ENCODE measurements at places on chromosomes 7 and 10.

DNA sequence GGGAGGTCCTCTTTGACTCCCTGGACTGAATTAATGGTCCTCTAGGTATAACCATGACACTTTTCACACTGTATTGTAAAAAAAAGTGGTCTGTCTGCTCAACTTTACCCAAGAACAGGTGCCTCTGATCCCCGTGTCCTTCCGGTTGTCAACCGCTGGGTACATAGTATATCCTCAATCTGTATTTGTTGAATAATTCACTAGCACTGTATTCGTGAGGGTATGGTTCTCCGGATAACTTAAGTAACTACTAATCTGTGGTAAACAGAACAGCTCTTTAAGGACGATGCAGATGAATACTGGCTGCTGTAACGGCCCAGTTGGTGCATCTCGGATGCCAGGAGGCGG is 472 bp upstream of the ADAM22 start:
- DNase-seq = no peak

GRCh38 chr10:110274072-110274627 is 30.6 kb downstream of the SMNDC1 start:
- DNase-seq = no peak

DNA sequence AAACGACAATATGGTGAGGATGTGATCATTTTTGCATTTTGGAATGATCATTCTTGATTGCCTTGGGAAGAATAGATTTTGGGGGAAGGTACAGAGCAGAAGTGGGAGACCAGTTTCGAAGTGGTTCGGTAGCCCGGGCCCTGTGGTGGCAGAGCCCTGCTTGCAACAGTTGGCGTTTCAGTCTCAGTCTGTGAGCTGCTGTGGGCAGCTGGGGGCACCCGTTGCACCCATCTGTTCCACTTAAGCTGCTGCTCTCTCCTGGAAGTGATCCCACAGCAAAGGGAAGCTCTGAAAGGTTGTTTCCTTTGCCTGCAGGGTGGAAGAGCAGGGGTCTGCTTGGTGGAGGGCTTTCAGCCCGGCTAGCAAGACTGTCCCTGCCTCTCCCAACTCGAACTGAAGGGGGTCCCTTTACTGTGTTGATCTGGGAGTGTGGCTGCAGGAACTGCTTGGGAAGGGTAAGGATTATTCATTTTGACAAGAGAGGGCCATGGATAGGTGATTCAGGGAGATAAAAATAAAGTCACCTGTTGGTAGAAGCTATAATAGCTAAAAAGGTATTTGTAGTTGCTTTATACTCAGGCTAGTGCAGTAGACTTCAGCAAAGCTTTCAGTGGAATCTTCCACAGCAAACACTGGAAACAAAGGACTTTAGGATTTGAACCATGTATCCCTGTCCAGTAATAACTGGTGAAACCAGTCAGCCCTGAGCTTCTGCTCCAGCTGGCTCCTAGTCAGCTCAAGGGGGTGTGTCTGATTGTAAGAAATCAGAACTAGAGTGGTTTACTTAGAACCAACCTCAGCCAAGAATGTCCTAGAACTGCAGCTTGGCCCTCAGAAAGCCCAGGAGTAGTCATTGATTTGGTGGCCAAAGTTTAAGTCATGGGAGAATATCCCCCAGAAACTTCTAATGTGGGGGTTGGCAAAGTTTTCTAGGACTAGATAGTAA is 53.1 kb upstream of the PDCD4 start:
- DNase-seq = no peak

DNA sequence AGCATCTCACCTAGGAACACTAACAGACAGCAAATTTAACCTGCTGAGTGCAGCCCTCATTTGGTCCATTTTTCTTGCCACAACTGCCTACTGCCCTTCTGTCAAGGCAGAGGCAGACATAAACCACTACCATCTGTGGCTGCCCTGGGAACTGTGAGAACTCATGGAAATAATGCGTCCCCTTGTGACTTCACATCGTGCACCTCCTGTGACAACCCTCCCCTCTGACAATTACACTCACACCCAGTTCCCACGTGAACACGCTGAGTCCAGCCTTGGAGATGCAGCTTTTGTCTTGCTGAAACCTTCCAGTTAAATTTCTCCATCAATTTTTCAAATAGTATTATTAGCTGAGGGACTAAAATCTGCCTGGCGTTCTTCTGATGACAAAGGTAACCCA is 193.1 kb upstream of the KLF14 start:
- DNase-seq = no peak

DNA sequence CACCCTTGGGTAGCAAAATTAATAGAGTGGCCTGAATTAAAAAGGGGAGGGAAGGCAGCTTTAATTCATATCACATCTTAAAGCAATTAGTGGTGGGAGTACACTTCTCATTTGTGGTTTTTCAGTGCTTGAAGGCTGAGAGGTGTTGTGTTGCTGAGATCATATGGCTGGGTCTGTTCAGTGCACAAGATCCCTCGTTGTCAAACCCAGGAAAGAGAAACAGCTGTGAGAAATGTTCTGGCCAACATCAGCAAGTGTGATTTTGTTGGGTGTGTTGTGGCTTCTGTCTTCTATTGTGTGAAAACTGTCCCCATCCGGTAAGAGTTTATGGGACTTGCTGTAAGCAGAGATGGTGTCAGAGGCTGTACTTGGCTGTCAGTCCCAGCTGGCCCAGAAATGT is 197.9 kb upstream of the BMPER start:
- DNase-seq = no peak

DNA sequence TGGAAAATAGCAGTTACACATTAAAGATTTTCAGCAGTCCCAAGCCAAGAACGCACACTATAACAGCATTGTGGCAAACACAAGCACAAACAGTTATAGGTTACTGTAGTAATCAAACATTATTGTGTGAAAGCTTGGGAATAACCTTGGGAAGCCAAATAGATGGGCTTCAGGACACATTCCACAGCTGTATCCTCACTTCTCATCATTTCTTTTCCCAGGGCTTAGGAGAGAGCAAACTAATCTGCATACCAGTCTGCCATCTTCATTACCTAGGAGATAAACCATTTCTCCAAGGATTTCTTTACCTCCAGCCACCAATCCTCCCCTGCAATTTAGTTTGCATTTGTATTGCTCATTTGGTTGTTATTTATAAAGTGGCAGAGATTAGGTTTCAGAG is 352.4 kb downstream of the SH2D4B start:
- no peak for DNase-seq

DNA sequence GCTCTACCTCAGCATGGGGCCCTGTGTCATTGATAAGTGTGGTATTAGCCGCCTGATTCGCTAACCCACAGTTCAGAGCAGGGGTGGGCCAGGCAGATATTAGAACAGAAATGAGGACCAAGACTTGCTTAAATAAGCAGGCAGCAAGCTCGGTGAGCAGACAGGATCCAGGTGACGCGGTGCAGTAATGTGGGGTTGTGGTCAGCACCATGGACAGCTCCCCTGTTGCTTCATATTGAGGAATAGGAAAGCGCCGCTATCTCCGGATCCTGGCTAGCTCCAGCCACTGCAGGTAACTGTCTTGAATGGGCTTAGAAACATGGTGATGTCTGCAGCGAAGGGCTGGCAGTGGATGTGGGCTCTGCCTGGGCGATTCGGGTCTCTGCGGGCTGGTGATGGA is 51.3 kb upstream of the GPR26 start:
- peak; percentile 27 for DNase-seq

GRCh38 chr7:126529833-126530232 is 722.9 kb downstream of the GRM8 start:
- DNase-seq = no peak

- no peak for DNase-seq
Measured at GRCh38 chr10:22534849-22535604, 179.4 kb downstream of the PIP4K2A start.

DNA sequence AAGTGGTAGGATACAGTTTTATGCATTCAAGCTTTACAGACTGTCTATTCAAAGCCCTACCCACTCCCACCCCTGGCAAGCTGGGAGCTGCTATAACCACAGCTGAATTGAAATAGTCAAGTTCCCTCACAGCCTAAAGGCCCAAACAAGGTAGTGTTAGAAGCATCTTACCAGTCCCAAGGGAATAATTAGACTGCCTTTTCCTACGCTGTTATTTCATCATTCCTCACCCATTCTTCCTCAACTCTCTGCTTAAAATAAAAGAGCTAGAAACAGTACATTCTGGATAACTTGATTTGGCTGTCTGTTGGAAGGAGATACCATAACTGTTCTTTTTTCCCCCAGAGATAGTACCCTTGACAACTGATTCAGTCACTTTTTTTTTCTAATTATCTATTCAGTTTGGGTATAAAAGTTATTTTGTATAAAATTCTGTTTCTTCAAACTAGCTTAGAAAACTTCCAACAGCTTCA is 54.0 kb downstream of the RAPGEF5 start:
- DNase-seq = no peak

DNA sequence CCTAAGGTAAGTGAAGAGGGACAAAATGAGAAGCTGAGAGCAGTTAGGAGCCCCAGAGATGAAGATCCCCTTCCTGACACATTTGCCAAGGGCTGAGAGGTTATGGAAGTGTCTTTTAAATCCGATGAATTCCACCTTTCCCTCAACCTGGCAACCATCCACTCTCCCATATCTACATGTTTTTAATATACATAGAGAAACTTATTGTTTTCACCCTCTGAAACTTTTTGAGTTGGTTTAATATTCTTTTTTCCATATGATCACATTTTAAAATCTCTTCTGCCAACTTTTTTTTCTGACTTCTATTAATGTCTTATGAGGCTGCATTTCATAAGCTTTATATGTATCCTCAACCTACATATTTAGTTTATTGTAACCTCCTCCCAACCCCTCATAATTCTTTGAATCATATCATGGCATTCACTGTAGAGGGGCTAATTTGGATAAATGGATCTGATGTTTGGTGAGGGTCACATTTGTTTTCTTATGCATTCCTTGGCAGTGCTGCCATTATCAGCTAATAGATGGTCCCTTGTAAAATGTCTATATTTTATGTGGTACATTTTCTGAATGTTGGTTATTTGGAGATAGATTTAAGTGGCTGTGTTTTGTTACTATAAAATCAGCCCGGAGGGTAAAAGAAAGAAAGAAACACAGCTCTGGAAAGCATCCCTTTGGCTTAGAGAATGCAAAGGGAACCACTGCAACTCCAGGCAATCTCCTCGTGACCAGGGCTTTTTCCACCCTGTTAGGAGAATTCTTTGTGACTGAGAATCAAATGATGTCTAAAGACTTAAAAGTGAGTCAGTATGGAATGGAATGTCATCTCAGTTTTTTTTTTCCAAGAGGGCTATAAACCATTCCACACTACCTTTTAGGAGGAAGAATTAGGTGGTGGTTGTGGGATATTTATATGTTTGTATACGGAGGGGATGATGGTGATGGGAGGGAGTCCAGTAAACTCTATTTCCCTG is 334.4 kb downstream of the SUGCT start:
- DNase-seq = no peak

DNA sequence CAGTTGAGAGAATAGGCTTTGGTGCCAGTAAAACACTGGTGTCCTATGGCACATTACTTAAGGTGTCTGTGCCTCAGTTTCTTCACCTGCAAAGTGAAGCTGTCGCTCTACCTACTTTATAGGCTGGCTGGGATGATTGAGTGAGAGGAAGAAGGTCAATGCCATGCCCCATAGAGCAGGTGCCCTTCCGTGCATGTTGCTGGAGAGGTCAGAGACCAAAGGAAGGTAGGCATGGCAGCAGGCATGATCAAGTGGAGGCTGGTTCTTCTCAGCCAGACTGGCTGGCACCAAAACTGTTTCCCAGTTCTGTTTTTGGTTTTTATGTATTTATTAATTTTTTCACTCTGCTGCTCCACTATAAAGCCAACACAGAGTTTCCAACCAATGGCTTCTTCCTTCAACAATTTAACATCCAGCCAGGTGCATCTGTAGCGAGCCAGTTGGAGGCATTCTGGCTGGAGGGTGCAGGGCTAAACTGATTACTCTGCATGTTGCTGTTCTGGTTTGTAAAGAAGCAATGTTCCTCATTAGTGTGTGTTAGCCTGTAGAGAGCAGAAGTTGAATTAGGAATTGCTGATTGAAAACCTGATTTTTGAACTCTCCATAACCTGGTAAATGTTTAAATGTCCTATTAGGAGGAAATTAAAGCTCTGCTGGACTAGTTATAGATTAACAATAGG is 144.3 kb upstream of the TNS3 start:
- DNase-seq = no peak

GRCh38 chr7:87091487-87092066 is 32.1 kb upstream of the ELAPOR2 start:
- no peak for DNase-seq

DNA sequence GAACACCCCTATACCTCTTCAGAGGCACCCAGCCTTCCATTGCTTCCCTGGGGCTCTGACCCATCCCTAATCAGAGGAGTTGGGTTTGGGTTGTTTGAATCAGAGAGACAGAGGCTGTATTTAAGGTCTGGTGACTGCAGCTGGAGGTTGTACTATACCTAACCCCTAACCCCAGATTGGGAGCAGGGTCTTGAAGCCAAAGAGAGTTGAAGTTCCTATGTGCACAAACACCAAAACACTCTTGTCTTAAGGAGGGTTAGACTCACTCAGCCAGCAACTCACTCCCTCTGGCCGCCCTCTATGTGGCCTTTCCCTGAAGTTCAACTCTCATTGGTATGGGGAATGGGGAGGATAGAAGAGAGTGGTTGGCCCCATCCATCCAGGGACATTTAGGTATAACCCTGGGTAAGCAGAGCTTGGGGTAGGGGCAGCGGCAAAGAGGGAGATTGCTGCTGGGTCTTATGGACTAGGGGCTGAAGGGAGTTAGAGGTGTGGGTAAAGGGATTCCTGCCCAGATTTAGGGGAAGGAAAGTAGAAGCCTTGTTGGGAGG is 80.0 kb downstream of the PAX2 start:
- DNase-seq = no peak

DNA sequence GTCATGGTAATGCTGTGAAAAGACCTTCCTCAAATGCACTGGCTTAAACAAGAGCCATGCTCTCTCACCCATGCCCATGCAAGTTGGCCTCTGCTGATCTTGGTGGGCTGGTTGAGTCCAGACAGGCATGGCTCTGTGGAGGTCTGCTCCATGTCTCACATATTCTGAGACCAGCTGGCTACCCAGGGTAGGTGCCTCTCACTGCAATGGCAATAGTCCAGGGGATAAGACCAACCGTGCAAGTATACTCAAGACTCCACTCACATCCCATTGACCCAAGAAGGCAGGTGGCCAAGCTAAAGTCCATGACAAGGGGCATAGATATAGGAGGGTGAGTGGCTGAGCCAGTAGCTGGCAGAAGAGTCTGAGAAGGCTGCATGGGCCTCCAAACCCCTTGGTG is 14.2 kb upstream of the EBF3 start:
- DNase-seq = no peak

DNA sequence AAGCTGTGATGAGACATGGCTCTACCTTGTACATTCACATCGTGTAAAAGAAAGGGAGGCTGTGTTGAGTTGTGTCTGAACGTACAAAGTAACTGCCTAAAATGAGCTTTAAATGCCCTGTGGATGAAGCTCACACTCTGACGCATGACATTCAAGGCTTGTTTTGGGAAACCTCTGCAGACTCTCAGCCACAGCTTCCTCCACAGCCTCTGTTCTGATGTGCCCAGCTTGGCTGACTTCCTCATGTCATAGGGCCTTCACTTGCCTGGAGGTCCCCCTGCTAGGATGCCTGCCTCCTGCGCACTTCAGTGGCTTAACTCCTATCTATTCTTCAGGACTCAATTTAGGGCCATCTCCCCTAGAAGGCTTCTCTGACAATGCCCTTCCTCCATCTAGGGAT is 230.0 kb upstream of the HABP2 start:
- DNase-seq = no peak

- no peak for DNase-seq
Measured at GRCh38 chr10:11284291-11285085, 266.8 kb downstream of the CELF2 start.

All from stimulated activated CD4-positive, alpha-beta T cell treated with anti-CD3 and anti-CD28 coated beads, Interleukin-12 subunit alpha, Interleukin-12 subunit beta, amount 100 ng/mL, for 24 hours (primary cell).